Renal cortical epithelial cell (primary cell): ENCODE measurements at places on chromosomes 3 and 15. TPM values are rescaled to one million over a fixed set of nuclear protein-coding genes. Genes with fewer than 3 reads are reported as not detected.

The MB21D2 gene
- total RNA-seq, result 13.9 and 61.8 TPM in 2 replicates

The DAG1 gene
- 37.9 and 87.8 TPM in 2 replicates for total RNA-seq

The CYP8B1 gene
- 0.35 and 0.55 TPM in 2 replicates for total RNA-seq

The GPR27 gene
- 4.0 and 6.2 TPM in 2 replicates for total RNA-seq

DNA sequence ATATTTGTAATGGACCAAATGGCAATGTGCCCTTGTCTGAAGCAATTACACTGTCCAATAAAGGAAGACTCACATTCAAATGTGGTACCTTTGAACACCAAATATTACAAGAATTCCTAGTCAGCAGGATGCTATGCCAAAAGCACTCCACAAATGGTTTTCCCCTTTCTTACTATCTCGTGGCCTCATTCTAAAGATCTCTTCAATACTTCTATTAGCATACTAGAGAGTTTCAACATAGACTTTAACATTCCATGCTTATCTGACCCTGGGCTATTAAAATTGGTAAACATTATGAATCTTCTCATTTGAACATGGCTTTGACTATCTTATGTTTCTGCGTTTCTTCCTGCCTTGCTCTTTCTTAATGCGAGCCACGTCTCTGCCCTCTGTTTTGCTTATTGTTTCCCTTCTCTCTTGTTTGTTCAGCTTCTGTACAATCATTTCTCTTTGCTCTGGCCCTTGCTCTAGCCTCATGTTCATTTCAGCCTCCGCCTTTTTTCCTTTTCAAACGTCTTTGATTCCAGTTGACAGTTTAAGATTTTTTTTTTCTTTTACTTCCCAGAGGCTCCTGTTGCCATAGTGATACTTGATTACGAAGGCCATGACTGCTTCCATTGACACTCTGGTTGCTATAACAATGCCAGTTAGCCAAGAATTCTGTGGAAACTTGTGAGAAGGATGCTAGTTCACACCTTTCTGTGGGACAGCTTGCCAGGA lies 49.5 kb upstream of the SLC9A9 start:
- DNase-seq, result peak; percentile 44
